Left forelimb (tissue), 1 donor: ENCODE measurements at places on chromosomes 3 and 15.

- no peak for DNase-seq
Observed at GRCh38 chr3:181712226-181712552, 464 bp downstream of the SOX2 start.

- no peak for DNase-seq
Observed at GRCh38 chr3:106261396-106261795, 392.6 kb upstream of the CBLB start.

- DNase-seq, result peak; percentile 67
Observed at GRCh38 chr3:190862209-190863118, at the start of gene GMNC. Gene GMNC, minus strand, starts transcription at chr3:190862694. Its CDS starts 79 bp downstream, at chr3:190862615.

- DNase-seq, result no peak
Observed at GRCh38 chr3:52183786-52184445, 14.0 kb upstream of the ALAS1 start.

DNA sequence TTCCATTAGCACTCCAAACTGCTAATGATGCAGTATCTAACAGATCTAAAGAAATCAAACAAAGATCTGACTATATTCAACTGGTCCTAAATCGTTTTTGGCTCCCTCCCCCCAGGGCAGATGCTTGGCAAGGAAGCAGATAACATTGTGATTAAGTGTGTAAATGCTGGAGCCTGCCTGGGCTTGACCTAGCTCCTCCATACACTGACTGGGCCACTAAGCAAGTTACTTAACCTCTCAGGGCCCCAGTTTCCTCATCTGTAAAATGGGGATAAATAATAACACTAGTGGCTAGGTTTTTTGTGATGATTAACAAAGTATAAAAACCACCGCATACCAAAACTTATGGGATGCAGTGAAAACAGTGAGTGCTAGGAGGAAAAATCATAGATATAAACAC lies 9.2 kb downstream of the EID1 start:
- no peak for DNase-seq

GRCh38 chr3:161443921-161444693 lies 52.5 kb upstream of the OTOL1 start:
- no peak for DNase-seq

- DNase-seq, result no peak
Observed at GRCh38 chr3:2513986-2514385, 415.3 kb downstream of the CNTN4 start.

- no peak for DNase-seq
Observed at GRCh38 chr3:113205481-113205880, 5.9 kb upstream of the BOC start.

GRCh38 chr3:40915346-40915865 lies 283.9 kb upstream of the CTNNB1 start:
- DNase-seq, result no peak

DNA sequence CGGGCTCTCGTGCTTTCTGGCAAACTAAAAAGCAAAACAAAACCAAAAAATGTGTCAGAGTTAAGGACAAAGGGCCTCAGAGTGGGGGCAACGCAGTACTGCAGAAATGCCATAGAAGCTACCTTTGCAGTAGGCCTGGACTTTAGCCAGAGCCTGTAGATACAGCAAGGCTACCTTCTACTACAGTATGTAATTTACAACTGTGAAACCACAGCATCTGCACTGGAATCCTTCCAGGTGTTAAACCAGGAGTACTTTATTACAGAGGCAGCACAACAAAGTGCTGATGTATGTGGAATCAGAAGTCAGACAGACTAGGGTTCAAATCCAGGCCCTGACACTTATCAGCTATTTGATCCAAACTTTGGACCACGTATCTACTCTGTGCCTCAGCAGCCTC lies 34.9 kb downstream of the RUBCN start:
- no peak for DNase-seq

GRCh38 chr15:80929225-80929624 lies 60.4 kb downstream of the MESD start:
- DNase-seq, result no peak

DNA sequence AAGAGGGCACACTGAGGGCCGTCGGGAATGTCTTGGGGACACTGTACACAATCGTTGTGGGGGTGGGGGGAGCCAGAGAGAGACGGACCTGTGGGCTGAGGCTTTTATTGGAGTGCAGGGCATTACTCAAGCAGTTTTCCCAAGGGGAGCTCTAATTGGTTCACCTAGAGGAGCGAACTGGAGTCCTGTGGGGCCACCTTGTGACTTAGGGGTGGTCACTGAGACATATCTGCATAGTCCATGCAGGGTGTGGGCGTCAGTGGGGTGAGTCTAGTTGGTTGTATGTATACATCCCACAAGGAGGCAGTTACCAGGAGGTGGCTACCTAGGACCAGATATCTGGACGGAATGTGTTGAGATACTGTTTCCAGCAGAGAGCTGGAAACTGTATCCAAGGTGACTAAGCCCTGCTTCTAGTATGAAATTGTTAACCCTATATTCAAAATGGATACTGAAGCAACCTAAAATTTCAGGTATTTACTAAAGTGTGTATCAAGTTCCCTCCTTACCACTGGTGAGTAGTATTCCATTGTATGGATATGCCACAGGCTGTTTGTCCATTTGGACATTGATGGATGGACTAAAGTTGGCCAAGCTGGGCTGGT lies 2.6 kb upstream of the PIGZ start:
- peak; percentile 36 for DNase-seq

- DNase-seq, result no peak
Observed at GRCh38 chr3:112776000-112776399, 70.7 kb downstream of the CD200R1L start.

- DNase-seq, result no peak
Observed at GRCh38 chr3:126896067-126896441, 86.9 kb upstream of the PLXNA1 start.
